ENCODE measurements at places on chromosomes 5 and 9. TPM values are rescaled to one million over a fixed set of nuclear protein-coding genes. Genes with fewer than 3 reads are reported as not detected.

Gene ANKRA2
- total RNA-seq = 60.6 TPM

GRCh38 chr9:87077986-87078385 is 130.7 kb upstream of the GAS1 start:
- no peak for DNase-seq

GRCh38 chr5:131607418-131607817 is 27.6 kb downstream of the RAPGEF6 start:
- DNase-seq = peak; percentile 25

DNA sequence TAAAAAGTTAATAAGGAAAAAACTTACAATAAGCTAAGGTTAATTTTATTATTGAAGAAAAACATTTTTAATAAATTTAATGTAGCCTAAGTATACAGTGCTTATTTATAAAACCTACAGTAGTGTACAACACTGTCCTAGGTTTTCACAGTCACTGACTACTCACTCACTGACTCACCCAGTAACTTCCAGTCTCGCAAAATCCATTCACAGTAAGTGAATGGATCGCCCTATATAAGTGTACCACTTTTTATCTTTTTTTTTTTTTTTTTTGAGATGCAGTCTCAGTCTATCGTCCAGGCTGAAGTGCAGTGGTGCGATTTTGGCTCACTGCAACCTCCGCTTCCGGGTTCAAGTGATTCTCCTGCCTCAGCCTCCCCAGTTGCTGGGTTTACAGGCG is 47.7 kb downstream of the FNIP1 start:
- DNase-seq = no peak

DNA sequence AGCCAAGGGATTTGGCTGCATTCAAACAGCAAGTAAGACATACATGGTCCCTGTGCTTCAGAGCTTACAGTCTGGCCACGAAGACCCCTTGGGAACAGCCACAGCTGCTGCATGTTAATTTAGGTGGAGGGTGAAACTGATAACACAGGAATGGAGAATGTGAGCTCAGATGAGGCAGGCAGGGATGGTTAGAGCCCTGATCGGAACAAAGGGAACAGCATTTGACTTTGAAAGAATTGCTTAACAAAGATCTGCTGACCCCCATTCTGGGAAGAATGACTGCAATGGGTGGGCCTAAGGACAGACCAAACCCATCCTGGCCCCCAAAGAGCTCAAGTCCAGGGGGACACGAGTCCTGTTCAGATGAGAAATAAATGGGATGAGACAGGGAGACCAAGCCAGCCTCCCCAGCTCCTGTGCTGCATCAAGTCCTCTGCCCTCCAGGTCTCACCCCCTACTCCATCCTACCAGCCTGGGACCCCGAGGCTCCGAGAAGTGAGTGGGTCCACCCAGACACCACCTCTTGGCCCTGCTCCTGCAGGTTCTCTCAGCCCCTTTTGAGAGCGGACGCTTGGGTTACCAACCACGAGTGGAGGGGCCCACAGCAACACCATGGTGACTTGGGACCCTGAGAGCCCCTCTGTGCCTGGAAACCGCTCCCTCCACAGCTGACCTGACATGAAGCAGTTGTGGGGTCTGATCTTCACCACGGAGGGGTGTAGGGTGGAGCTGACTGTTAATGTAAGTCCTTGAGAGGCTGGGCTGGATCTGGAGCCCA is 50.8 kb downstream of the OLFM1 start:
- DNase-seq = no peak

Gene SPATA31D4
- total RNA-seq = not detected

Gene IFNA21
- total RNA-seq = not detected

All from lung (tissue), 17 donors.